ENCODE measurements at places on chromosomes 11 and 22. TPM values are rescaled to one million over a fixed set of nuclear protein-coding genes. Genes with fewer than 3 reads are reported as not detected.

Gene MYBPC3
- 0.18 TPM for polyA plus RNA-seq

Gene THY1
- 90.2 TPM for polyA plus RNA-seq

Gene MMP13
- not detected for polyA plus RNA-seq

Gene GP1BB
- 3.4 TPM for polyA plus RNA-seq

Gene LRRC75B
- 32.7 TPM for polyA plus RNA-seq

- no peak for DNase-seq
Observed at GRCh38 chr11:133842730-133843129, 2.6 kb downstream of the SPATA19 start.

DNA sequence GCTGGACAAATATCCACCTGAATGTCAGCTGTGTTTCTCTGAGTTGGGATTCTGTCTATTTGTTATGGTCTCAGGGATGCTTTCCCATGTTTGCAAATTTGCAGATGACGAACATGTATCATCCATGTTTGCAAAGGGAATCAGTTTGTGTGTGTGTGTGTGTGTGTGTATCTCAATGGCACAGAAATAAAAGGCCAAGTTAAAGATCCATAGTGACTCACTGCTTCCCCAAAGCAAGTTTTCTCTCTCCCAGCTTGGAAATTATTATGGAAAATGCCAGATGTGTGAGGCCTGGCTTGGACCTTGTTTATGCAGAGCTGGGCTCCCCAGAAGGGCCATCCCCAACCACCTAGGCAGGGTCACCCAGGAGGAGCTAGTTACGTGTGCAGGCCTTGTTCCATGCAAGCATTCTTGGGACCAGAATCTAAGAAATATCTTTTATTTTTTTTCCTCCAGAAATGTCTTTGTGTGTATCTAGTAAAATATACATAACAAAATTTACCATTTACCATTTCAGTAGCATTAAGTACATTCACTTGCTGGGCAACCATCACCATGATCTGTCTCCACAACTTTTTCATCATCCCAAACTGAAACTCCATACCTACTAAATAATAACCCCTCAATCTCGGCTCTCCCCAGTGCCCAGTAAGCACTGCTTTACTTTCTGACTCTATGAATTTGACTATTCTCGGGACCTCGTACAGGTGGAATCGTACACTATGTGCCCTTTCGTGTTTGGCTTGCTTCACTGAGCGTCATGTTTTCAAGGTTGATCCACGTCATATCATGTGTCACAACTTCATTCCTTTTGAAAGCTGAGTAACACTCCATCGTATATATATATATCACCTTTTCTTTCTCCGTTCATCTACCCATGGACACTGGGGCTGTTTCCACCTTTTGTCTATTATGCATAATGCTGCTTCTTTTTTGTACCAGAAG is 56.6 kb upstream of the WNT7B start:
- DNase-seq, result no peak

DNA sequence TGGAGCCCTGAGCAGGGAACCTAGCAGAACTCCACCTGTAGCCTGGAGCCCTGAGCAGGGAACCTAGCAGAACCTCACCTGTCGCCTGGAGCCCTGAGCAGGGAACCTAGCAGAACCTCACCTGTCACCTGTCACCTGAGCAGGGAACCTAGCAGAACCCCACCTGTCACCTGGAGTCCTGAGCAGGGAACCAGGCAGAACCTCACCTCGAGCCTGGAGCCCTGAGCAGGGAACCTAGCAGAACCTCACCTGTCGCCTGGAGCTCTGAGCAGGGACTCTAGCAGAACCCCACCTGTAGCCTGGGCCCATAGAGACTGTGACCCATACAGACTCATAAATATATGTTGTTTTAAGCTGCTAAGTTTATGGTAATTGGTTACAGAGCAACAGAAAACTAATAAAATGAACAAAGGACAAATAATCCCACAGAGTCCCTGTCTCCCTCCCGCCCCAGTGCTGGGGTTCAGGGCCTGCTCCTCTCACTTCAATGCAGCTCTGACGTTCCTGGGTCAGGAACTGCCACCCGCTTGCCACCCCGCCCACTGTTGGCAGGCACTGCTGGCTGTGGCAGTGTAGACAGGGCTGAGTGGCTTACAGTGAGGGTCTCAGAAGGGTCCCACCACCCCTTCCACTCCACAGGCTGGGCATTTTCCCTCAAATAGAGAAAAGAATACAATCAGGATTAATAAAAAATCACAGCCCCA is 259.1 kb downstream of the TBC1D22A start:
- no peak for DNase-seq

- no peak for DNase-seq
Observed at GRCh38 chr11:9263840-9264315, 1.3 kb downstream of the DENND5A start.

DNA sequence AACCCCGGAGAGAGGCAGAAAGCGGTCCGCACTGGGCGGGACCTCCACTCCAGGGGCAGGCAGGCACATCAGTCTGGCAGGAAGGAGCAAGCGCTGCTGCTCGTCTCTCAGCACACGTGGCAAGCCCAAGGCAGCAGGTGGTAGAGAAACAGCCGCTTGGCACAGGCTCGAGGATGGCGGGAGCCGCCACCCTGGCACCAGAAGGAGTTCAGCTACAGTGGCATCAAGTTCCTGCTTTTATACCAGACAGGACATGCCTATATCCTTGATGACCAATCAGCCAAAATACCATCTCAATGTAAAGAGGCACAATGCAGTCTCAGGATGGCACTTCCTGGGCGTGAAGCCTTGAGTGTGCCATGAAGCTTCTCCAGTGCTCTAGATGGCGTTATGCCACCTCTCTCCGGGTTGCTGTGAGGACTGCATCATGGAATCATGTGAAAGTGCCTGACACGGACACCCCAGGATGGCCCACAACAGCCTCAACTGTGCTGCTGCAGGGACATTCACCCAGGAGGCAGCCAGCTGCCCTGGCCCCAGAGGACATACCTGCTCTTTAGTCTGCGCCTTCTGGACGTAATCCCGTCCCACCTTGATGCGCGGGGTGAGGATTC is 64.8 kb downstream of the APOL1 start:
- DNase-seq, result no peak

- DNase-seq, result no peak
Observed at GRCh38 chr11:129285402-129285786, 90.3 kb upstream of the BARX2 start.

DNA sequence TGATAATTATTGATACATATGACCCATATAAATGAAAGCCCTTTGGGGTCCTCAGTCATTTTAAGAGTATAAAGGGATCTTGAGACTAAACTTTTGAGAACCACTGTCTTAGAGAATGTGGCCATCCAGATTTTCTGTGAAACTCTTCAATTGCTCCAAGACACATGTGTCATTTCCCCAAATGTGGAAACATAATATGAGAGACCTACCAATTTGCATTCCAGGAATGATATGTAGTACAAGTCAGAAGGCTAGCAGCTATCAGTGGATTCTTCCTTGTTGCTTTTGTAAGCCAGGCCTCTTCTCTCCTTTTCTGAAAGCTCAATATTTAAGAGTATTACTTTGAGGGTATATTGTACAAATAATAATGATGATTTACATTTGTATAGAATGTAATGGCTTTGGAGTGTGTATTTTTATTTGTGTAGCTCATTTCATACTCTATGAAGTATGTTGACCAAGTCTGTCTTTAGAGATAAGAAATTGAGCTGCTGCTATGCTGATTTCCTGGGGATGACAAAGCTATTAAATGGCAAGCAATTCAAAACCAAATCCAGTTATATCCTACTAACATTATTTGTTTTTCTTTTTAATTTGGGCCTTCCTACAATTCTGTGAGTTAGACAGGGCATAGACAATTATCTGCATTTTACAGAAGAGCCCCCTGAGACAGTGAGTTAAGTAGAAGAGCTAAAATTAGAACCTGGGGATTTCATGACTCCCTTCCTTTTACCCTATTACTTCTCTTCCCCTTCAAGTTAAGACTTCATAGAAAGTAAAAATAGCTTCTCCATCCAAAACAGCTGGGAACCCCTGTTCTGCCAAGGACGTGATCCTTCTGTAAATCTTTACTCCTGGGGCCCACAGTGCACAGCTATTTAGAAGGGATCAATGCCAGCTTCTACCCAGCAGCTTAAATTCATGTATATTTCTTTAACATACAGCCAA is 131.9 kb downstream of the WNT11 start:
- no peak for DNase-seq

GRCh38 chr11:66607126-66607834 is 9.2 kb upstream of the RBM14 start:
- no peak for DNase-seq

GRCh38 chr11:78038697-78039313 is 15.7 kb upstream of the KCTD14 start:
- DNase-seq, result no peak

- DNase-seq, result no peak
Observed at GRCh38 chr22:36374603-36375024, 13.2 kb downstream of the MYH9 start.

DNA sequence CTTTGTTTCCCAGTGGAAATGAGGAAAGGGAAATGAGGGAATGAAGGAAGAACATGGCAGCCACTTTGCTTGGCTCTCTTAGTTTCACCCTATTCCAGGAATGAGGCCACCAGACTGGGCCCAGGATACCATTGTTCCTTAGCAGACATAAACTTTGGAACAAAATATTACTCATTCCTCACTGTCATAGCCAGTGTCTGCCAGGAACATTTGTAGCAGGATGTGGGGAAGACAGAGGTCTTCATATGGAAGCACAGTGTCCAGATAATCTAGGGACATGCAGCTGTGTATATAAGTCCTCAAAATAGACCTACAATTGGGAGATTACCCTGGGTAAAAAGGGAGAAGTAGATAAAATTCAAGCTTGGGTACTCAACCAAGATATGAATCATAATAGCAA is 15.2 kb upstream of the FUT4 start:
- no peak for DNase-seq

- DNase-seq, result no peak
Observed at GRCh38 chr11:109033627-109034338, 368.9 kb downstream of the DDX10 start.

DNA sequence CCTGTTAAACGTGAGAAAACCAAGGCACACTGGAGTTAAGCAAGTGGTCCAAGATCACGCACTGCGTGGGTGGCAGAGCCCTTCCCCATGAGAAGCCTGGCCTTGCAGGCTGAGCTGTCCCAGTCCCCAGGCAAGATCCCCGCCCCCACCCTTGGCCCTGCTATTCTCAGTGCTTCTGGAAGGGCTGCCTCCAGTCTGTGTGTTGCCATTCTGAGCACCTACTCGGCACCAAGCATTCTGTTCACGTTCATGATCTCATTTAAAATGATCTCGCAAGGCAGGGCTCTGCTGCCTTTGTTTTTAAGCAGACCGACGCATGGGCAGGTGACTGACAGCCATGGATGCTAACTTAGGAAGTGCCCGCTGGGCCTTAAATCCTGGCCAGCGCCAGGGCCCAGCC is 62.8 kb downstream of the PHF21B start:
- DNase-seq, result no peak

- no peak for DNase-seq
Observed at GRCh38 chr22:33274214-33275072, 216.3 kb upstream of the SYN3 start.

Data from right renal cortex interstitium (tissue), 3 donors.